ENCODE measurements at places on chromosomes 7 and 10.

- DNase-seq = no peak
Observed at GRCh38 chr7:36204929-36205635, 52.0 kb downstream of the EEPD1 start.

DNA sequence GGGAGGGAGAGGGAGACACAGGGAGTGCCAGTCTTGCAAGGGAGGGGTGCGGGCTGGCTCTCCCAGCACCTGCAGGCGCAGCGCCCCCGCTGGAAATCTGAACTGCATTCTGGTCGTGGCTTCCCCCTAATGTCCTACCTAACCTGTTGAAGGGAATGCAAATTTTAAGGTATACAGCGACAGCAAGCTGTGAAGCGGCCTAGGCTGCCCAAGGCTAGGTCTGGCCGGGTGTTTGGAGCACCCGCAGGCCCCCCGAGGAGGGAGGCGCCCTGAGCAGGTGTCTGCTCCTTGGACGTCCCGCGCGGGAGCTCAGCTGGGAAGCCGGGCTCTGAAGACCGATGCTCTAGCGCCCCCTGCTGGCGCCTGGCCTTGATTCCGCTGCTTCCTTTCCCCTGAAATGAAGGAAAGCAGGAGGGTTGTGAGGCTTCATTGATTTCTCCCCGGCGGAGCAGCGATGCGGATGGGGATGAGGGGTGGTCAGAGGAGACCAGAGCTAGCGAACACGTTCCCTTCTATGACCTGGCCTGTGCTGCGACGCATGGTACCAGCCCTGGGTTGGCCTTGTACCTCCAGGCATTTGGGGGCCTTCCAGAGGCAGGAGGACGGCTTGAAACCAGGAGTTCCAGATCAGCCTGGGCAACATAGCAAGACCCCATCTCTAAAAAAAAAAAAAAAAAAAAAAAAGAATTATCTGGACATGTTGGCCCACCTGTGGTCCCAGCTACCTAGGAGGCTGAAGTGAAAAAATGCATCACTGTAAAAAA lies 601.3 kb downstream of the GALNT17 start:
- peak; percentile 90 for DNase-seq

- no peak for DNase-seq
Observed at GRCh38 chr7:35565927-35566326, 129.0 kb downstream of the HERPUD2 start.

GRCh38 chr7:54546081-54546985 lies 4.2 kb downstream of the VSTM2A start:
- no peak for DNase-seq

- DNase-seq = no peak
Observed at GRCh38 chr7:102836191-102836919, 76.4 kb upstream of the LRRC17 start.

DNA sequence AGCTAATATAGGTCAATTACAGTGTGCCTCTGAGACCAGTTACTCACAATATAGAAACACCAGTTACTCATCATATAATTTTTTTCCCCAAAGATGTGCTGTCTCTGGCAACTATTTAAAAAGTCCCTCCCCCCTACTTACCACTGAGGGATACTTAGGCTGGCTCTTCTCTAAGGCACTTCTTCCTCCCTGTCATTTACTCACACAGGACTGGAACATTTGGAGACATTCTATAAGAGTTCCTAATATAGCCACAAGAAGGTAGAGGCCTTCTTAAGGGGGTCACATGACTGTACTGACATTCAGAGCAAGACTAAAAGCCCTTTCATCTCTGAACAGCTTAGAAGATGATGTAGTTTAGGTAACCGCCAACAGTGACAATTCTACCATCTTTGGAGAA lies 44.4 kb upstream of the SLIT1 start:
- DNase-seq = no peak

- no peak for DNase-seq
Observed at GRCh38 chr10:12357525-12358151, 8.3 kb downstream of the CAMK1D start.

GRCh38 chr10:77201135-77202106 lies 436.2 kb downstream of the KCNMA1 start:
- DNase-seq = no peak

DNA sequence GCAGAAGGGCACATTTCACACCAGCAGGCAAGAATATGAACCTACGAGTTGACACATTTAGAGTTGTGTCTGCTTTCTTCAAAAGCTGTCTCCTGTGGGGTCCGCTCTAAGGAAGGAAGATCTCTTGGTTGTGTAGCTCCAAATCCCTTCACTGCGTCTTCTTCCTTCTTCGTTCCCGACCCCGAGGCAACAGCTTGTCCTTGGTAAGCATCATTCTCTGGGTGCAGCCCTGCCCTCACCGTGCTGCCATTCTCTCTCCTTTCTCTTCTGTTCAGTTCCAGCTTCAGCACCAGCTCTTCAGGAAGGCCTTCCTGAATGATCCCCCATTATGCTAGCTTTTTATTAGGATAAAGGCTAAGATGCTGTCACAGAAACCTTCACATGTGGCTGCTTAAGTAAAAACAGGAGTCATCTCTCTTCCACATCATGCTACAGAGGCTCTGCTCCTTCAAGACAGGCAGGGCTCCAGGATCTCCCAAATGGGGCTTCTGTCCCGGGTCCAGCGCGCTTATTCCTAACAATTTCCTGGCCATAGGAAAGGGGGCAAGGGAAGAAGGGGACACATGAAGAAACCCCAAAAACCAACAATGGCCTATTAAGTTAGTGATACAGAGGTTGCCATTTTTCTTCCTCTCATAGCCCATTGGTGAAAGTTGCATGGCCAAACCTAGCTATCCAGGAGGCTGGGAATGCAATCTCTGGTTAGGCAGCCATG lies 52.2 kb upstream of the SHH start:
- no peak for DNase-seq

- DNase-seq = no peak
Observed at GRCh38 chr10:34999532-34999931, 90.6 kb downstream of the CUL2 start.

- no peak for DNase-seq
Observed at GRCh38 chr10:123997486-123998196, 95.8 kb downstream of the CHST15 start.

DNA sequence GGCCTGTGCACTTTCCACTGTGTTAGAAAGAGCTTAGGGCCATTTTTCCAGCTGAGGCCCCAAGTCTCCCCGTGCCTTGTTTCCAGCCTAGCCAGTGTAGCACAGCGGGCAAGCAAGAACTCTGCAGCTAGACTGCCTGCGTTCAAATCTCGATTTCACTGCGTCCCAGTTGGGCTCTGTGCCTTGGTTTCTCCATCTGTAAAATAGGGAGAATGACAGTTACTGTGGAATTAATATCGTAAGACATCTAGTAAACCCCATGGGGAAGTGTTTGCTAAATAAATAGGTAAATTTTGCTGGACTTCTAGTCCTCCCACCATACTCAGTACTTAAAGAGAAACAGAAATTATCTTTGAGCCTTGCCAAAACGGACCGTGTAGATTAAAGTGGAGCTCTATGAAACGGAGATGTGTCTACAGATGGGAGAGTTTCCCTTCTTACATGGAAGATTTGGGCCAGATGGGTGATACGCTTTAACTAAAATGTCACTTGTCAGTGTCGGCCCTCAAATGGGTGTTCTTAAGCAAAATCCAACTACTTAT lies 3.5 kb upstream of the HKDC1 start:
- DNase-seq = no peak

DNA sequence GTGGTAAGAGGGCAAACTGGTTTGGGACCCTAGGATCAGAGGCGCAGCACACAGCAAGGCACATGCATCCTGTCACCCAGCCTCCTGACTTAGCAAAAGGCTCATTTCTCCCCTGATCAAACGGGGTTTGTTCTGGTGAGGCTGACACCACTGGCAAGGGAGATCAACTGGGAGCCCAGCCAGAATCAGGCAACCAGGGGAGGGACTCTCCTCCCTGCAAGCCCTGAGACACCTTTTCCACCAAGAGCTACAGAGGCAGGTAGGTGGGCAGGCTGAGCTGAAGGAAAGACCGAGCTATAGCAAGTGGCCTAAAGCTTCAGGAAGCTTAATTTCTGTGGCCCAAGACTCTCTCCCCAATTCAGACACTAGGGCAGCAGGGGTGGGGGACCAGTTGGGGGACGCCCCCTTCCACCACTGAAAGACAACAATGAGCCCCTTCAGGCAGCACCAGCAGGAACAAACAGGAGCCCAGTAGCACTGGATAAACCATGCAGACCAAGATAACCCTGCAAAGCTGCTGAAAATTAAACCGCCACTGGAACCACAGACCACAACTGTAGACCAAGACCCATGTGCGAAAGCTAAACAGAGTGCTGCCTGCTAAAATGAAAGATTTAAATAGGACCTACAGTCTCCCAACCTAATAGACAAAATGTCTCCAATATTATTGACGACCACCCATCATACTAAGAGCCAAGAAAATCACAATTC lies 27.1 kb upstream of the SAR1A start:
- no peak for DNase-seq

DNA sequence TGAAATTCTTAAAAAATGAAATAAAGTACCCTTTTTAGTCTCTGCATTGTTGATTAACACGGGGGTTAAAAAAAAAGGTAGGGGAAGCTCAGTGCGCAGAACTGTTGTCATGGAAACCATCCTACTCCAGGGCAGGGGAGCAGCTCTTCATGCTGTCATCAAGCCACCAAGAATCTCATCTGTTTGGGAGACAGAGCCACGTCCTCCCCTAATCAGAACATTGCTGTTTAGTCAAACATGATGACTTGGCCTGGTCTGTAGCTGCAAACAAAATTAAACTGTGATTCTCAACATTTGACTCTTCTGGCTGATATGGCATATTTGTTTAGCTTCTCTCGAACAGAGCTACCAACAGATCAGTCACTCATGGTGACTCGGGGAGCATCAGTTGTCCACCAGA lies 254.4 kb upstream of the KLF14 start:
- DNase-seq = no peak

GRCh38 chr10:123398180-123398591 lies 244.0 kb downstream of the BUB3 start:
- DNase-seq = no peak

DNA sequence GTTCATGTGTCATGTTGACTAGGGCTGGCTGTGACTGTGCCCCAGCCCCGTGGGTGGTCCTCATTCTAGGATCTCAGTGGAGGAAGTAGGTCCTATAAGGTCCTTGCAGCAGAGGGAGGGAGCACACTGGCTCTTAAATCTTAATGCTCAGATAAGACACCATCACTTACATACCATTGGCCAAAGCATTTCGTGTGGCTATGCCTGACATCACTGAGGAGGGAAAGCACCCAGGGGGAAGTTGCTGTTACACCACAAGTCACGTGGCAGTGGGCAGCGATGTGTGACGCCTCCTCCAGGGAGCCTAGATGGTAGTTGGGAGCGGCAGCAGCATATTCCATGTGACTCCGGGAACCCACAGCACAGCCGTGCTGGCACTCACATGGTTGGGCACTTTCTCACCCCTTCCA lies 224.7 kb upstream of the SH2B2 start:
- DNase-seq = no peak

DNA sequence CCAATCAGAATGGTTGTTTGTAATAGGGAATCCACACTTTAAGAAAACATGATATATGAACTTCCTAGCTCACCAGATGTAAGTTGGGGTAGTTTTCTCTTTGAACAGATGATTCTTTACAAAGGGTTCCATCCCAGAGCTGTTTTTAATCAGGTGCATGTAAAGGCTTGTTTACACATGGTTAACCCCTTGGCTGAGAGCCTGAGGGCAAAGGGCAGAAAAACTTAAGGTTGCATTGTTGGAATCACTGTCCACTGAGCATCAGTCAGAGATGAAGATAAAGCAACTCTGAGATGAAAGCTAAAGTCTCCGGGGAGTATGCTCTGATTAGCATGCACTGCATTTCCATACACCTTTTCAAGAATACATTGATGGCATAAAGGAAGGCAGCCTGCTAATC lies 518.2 kb downstream of the SORCS3 start:
- DNase-seq = no peak

- no peak for DNase-seq
Observed at GRCh38 chr10:70228491-70228890, 4.7 kb downstream of the PPA1 start.

DNA sequence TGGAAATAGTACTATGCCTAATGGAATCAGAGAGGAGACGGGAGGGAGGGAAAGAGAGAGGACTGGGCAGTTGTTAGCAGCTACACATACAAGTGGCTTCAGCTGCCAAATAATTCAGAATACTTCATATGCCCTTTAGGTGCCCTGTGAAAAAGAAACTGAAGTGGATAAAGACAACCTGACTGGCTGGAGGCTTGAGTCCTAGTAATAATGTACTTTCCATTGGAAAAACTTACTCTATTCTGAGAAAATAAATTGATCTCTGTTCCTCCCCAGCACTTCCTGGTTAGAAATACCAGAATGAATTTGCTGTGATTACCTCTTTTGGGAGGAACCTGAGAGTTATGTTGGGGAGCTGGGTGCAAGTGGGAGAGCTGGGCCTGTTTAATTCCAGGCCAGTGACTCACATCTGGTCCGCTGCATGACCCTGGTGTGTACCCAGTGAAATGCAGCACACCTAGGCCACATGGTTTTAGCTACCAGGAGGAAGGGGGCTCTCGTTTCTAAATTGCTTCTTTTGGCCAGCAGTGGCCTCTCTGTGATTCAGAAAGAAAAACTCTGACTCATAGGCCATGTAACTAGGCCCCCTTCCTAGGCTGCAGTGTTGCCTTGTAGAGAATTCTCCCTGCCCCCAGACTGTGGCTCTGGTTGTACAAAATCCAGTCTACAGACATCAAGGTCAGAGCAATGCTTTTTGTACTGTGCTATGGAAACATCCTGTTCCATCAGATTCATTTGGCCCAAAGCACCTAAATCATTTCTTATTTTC lies 6.5 kb downstream of the AGFG2 start:
- no peak for DNase-seq

DNA sequence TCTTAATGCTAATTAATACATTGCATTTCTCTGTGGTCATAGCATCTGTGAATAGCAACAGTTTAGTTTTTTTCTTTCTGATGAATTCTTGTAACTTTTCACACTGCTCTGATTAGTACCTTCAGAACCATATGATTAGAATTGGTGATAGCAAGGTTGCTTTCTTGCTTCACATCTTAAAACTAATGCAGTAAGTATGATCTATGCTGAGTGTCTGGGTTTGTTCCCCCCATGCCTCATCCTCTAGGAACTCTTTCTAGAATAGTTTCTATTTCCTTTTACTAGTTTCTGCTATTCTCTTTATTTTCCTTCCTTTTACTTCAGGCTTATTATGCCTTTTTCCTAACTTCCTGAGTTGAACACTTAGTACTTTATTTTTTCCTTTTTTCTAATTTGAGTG lies 32.4 kb downstream of the TES start:
- no peak for DNase-seq

DNA sequence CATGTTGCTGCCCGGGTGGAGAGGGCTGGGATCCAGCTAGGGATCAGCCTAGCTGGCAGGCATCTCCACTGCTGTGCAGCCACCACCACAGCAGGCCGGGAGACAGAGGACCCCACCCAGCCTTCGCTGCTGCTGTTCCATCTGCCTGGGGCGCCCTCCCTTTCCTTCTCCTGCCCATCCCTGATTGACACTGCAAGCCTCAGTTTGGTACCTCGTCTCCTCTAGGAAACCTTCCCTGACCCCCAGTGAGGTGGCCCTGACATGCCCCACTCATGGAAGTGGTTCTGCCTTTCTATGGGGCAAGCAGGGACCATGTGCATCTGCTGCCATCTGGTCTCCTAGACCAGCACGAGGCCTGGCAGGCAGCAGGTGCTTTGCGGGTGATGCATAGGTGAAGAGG lies 30.4 kb upstream of the DPYSL4 start:
- peak; percentile 17 for DNase-seq

GRCh38 chr7:107898997-107899594 lies 8.1 kb downstream of the DLD start:
- no peak for DNase-seq
